CD4-positive, alpha-beta T cell treated with Interleukin-17A for 4 hours (primary cell): ENCODE measurements at places on chromosomes 13 and 19.

DNA sequence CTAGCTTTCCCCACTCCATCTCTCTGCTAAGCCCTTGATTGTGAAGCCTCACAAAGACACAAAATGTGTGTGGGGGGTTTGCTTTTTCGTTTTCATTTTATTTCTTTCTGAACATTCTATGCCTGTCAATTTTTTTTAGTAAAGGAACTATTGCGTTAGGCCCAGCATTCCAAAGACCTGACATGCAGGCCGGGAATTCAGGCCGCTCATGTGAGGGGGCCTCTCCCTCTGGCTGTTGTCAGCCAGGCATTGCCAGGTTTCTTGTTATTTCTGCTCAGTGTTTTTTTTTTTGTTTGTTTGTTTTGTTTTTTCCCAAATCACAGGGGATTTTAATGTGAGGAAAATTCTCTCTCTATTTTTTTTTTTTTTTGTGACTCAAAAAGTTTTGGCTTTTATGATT lies 10.3 kb upstream of the MEDAG start:
- DNase-seq: no peak

DNA sequence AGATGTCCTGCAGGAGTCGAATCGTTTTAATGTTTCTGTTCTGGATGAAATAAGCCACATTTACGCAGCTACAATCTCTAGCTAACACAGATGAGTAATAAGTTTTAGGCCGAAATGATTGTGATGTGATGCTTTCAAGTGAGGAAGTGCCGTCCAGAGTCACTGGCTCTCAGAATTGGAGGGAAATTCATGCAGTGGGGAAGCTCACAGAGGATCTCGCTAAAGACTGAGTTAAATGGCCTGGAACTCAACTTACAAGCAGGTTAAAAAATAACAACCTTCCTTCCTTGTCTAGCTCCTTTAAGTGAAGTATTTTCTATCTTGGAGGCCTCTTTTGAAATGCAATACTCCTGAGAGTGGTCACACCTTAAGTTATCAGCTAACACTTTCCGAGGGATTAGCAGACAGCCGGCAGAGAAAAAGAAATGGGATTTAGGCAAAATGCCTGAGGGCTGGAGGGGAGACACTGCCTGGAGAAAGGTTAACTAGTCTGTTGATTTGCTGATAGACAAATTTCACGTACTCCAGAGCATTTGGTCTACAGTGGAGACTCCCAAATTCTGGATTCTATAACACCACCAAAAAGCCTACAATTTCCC lies 74.2 kb downstream of the IRS2 start:
- no peak for DNase-seq

DNA sequence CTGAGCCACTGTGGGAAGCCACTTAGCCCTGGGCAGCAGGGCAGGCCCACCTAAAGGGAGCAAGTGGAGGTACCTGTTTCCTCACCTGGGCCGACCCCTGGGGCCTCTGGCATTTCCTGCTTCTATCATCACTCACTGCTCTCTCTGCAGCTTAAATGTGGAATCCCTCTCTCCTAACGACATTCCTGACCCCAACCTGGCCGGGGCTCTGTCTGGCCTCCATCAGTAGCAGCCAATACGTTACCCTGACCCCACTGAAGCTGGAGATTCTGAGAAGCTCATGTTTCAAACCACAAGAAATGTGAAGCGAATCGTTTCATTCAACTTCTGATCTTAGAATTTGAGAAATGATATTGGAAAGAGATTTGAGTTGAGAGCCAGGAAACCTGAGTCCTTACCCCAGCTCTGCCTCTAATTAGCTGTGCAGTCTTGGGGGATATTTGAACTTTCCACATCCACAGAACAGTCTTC lies 39.9 kb downstream of the DOCK9 start:
- no peak for DNase-seq

DNA sequence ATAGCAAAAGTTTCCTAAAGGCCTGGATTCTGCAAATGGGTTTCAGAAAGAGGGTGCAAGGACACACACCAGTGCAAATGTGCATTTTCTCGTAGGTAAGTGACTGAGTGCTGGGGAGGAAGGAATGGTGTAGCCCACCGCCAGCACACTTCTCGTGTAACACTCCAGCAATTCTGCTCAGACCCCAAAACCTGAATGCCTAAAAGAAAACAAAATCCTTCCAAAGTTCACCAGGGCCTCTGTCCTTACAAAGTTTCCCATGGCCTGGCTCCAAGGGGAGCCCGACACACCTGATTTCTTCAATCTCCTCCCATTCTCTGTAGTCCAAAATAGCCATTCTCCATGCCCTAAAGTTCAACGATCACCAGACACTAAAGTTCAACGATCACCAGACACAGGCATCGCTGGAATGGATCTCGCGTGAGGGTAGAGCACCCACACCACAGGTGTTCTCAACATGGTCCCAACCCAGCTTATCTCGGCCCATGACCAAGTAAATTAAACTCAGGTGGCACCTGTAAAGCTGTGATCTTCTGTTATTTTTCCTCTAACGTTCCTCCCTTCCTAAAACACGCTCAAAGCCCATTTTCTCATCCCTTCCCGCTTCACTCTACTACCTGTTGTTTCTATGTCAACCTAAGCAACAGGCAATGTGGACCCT lies 46.0 kb downstream of the ABCC4 start:
- no peak for DNase-seq

DNA sequence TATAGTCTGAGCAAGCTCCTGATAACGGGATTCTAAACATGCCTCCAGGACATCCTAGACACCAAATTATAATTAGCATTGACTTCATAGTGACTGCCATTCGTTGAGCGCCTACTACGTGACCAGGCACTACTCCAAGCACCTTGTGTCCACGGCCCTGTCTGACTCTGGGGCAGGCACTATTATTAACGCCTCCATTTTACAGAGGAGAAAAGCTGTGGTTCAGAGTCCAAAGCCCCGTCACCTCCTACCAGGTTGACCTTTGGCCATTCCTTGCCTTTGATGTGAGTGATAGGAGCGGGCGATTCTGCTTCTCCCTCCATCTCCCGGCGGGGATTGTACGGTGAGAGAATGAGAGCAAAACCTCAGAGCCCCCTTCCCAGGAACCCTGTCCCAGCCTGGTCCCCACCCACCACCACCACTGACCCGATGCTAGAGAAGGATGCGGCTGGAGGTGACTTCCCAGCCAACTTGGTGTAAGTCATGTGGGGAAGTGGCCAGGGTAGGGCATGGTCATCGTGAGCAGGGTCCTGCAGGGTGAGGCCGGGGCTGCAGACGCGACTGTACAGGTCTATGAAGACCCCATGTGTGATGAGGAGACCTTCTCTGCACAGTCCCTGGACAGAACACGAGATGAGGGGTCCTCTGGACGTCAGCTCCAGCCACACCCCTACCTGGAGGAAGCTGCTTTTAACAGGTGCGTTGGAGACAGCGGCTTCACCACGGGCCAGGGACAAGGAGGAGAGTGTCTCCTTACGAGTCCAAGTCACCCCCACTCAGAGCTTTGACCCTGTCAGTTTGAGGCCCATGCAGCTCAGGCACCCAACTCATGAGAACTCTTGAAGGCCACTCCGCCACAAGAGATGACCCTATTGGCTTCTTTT lies at the start of gene IGSF23:
TSS of gene IGSF23 (plus strand) at position 269 of the 884 bp plus-strand sequence. CDS start at position 352, 83 bp downstream.
- DNase-seq: no peak

DNA sequence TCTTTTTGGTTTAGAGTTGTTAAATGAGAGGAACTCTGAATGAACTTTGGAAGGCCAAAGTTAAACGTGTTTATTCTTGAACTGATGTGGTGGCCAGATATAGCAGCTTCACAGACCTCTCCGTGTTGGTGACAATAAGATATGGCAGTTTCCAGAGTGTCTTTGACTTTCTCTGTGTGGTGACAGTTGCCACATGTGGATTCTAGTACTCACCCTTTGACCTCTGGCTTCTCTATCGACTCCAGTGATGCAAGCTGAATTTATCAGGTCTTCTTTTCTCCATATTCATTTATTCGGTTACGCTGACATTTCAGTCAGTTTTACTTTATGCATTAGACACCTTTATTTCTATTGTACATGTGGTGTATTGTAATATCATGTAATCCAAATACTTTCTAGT lies 1469.5 kb downstream of the SLITRK1 start:
- DNase-seq: no peak

DNA sequence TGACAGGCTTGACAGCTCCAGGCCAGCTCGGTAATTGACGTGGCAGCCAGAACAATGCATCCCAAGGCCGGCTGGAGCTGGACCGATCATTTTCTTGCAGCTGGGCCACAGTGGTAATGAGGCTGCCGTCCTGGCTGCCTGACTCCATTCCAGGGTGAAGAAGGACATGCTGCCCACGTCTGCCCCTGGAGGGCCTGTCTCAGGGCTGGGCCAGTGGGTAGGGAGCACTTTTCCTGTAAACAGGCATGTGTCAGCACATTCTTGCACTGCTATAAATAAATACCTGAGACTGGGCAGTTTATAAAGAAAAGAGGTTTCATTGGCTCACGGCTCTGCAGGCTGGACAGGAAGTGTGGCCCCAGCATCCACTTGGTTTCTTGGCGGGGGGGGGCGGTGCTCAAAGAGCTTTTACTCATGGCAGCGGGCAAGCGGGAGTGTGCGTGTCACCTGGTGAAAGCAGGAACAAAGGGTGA lies 38.1 kb upstream of the KCTD15 start:
- DNase-seq: no peak

DNA sequence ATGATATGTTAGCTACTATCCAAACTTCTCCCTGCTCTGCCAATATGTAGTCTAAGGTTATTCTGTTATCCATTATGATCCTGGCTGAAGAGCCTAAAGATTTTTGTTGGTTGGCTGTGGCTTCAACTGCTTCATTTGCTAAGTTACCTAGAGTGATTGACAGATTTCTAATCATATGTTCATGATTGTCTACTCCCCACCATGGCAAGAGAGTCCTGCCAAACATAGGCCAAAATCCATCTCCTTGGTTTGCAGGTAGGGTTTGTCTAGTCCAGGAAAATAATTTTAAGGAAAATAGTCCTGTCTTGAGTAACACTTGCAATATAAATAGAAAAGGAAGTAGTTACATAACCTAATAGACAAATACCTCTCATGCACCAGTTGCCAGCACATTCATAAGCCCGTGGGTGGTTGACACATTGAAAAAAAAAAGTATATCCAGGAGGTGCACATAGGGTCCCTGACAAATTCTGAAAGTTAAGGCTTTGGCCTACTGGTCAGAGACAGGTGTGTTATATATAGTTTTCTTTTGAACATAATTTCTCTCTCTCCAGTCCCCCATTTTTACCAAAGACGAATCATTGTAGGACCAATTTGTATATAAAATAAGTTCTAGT lies 5.4 kb upstream of the CBY2 start:
- no peak for DNase-seq
